ENCODE measurements at places on chromosomes 6 and 20.

GRCh38 chr6:84618046-84618752 lies 146.2 kb downstream of the TBX18 start:
- DNase-seq = no peak

GRCh38 chr20:62320581-62321354 lies 18.0 kb downstream of the ADRM1 start:
- DNase-seq = no peak

- DNase-seq = no peak
Observed at GRCh38 chr6:13846841-13847240, 32.5 kb upstream of the MCUR1 start.

DNA sequence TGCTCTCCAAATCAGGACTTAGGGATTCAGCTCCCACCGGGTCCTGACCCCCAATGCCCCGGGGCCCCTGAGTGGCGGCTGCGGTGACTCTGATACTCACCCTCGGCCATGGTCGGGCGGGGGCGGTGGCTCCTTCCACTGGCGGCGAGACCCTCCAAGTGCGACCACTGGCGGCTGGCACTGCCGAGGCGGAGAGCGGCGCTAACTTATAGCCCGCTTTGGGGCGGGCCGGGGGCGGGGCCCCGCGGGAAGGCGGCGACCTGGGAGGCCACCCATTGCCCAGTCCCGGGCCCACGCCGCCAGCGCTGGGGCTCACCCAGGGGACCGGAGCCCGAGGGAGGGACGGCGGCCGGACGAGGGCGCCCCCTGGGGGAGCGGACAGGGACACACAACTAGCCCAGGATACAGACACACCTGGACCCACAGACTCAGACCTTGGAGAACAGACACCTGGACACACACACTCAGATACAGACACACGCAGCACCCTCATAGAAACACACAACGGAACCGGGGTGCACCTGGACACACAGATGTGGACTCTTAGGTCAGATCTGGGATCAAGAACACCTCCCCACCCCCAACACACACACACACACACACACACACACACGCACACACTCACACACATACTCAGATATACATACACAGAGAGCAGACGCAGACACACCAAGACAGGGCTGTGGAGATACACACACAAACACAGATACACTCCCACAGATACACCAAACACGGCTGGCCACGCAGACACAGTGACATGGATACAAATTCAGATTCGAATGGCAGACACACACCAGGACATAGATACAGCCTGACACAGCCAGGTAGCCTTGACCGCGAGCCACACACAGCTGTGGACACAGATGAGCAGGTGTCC lies at the start of gene TGM2:
Gene TGM2 (minus strand): TSS at position 182 of the 877 bp plus-strand sequence. CDS start 72 bp downstream, at position 110.
- peak; percentile 27 for DNase-seq

GRCh38 chr6:168366473-168366872 lies 46.9 kb upstream of the DACT2 start:
- no peak for DNase-seq

GRCh38 chr6:156102129-156102528 lies 646.5 kb upstream of the NOX3 start:
- no peak for DNase-seq

DNA sequence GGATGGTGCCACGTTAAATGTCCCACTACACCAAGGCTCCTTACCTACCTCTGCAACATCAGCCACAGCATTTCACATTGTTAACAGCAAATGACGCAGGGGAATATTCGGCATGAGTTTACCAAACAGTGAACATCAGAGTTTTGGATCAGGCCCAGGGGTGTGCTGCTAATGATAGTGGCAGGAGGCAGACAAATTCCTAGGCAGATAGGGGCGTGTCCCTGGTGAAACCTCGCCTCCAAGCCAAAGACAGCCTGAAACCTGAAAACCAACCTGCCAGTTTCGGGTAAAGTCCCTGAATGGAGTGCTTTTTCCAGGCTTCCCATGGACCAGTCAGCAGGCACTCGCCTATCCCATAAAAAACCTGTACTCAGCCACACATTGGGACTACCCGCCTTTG lies 133.6 kb downstream of the SH3BGRL2 start:
- no peak for DNase-seq

GRCh38 chr20:44494266-44494665 lies 18.6 kb downstream of the TTPAL start:
- no peak for DNase-seq

- DNase-seq = no peak
Observed at GRCh38 chr6:112150363-112150762, 63.0 kb downstream of the FAM229B start.

GRCh38 chr6:29631860-29632731 lies 887 bp downstream of the GABBR1 start:
- DNase-seq = peak; percentile 50

- no peak for DNase-seq
Observed at GRCh38 chr20:58684291-58684690, 8.3 kb upstream of the NPEPL1 start.

DNA sequence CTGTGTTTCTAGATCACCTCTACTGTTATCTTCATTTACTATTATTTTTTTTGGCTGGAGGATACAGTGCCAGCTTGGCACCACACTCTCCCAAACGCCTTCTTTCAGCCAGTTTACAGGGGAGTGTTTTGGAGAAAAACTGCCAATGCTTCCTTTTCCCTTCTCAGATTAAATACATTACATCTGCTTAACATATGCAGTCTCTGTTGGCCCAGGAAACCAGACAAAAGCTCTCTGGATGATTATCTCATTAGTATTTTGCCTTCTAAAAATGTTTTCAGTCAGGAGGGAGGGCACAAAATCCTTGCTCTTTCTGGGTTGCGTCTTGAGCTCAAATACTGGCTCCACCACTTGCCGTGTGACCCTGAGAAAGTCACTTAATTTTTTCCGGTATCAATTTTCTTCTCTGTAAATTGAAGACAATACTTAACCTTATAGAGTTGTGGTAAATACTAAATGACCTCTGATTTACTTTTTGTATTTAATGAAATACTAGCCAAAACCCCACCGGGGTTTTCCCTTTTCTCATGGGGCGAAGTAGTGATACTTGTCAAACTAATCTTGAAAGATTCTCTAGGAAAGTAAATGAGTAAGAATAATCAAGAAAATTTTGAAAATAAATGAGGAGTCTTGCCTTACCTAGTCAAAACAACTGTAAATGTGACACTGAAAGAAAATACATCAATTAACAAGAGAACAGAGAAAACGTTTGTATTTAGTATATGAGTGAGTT lies 146.2 kb downstream of the MMS22L start:
- DNase-seq = no peak

DNA sequence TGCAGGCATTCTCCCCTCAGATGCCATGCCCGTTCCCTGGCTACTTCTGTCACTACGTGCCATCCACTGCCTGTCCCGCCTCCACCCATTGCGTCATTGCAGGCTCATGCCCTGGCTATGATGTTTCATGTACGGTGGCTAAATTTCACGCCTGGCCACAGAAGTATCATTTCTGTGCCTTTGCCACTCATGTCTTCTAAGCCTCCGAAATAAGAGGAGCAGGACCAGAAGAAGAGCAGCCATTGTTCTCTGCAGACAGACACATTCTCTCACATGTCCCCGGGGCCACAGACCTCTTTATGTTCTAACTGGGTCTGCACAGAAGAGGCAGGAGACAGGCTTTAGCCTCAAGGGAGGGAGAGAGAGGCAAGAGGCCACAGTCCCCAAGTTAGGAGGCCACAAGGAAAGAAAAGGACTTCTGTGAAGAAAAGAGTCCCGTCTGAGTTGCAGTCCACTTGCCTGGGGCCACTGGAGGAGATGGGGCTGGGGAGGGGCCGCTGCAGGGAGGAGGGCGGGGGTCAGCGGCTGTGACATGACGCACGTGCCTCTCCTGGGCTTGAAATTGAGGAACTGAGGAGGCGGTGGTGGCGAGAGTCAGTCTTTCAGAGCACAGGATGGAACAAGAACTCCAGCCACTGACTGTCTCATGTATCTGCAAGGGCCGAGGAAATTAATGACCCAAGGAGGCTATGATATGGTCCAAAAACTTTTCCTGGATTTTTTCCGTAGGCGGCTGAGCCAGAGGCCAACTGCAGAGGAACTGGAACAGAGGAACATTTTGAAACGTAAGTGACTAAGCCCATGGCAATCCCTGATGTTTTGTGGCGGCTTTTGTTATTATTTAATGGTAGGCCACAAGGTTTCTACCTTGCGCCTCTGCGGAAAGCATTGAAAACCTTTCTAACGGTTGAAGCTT lies 55.9 kb downstream of the TBC1D7 start:
- no peak for DNase-seq

DNA sequence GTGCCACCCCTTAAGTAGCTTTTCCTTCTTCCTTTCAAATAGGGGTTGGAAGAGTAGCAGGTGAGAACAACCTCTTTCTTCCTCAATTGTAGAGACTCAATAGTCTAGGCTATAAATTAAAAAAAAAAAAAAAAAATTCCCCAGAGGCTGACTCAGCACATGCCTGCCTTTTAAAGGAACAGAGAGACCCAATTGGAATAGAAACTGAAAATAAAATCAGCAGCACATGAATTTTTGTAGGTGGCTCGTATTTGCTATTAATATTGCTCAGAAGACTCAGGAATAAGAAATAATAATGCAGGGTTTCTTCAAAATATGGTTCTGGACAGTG lies 19.3 kb downstream of the TOP1 start:
- DNase-seq = no peak

GRCh38 chr6:131597446-131597845 lies 24.4 kb downstream of the ARG1 start:
- no peak for DNase-seq

DNA sequence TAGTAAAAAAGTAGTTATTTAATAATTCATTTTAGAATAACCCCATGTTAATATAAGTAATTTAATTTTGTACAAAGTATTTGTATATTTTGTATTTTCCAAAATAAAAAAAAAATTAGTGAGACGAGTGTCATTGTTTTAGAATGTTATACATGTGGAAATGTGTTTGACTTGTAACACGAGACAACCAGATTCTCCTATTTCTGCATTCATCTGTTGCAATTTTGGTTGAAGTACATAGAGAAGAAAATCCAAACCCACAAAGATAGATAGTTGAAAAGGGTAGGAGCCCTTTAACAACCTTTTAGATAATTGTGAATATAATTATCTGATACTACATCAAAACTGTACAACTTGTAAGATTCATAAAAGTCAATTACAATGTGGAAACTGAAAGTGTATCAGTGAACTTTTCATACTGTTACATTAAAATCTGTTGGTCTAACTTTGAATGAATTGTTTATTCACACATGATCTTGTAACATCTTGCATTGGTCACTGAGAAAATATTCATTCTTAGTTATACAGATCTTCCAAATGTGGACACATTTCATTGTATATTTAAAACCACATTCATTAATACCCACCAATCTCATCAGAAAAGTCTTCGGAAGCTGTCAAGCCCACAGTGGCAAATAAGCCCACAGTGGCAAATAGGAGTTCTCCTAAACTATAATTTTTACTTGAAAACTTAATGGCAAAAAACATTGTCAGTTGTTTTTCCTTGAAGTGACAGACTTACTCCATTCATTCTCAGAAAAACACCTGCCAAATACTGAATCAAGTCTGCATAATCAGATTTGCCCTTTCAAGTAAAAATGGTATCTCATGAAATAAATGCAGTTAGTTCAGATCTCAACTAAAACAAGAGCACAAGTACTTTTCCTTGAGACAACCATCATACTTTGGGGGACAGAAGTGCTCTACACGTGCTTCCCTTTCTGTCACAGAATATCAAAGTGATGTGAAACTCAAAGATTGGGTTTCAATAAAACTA lies 52.8 kb downstream of the FKBP5 start:
- no peak for DNase-seq

- DNase-seq = no peak
Observed at GRCh38 chr6:3900744-3901336, 51.7 kb downstream of the FAM50B start.

GRCh38 chr6:55584654-55585354 lies 5.8 kb upstream of the HMGCLL1 start:
- no peak for DNase-seq

DNA sequence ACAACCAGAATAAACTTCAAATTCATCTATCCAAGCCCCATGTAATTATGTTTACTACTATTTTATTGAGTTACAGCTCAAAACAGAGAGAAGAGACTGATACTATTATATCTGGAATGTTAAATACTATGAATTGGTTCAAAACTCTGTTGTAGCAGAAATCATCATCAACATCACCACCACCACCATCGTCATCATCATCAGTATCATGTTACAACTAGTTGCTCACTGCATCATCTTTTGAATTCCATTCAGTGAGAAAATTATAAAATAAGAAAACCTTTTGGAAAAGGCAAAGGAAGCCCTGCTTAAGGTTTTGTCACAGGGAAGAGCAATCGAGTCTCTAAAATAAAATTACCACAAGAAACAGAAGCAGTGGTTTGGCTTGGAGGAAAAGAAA lies 36.2 kb upstream of the THEMIS start:
- DNase-seq = no peak

DNA sequence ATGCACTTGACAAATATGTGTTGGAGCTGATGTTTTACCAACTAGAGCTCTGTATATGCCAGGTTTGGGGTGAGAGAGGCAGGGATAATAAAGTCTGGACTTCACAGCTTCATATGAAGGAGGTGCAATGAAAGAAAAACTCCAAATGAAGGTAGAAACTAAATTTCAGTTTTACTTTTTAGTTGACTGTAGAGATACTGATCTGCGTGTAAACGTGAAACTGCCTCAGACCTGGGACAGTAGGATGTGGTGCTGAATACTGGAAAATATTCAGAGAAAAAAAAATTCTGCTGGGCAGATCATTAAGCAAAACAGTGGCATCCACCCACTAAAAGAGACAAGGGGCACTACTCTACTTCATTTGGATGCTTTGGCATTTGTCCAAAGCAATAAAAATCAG lies 94.5 kb downstream of the BACH2 start:
- DNase-seq = no peak

DNA sequence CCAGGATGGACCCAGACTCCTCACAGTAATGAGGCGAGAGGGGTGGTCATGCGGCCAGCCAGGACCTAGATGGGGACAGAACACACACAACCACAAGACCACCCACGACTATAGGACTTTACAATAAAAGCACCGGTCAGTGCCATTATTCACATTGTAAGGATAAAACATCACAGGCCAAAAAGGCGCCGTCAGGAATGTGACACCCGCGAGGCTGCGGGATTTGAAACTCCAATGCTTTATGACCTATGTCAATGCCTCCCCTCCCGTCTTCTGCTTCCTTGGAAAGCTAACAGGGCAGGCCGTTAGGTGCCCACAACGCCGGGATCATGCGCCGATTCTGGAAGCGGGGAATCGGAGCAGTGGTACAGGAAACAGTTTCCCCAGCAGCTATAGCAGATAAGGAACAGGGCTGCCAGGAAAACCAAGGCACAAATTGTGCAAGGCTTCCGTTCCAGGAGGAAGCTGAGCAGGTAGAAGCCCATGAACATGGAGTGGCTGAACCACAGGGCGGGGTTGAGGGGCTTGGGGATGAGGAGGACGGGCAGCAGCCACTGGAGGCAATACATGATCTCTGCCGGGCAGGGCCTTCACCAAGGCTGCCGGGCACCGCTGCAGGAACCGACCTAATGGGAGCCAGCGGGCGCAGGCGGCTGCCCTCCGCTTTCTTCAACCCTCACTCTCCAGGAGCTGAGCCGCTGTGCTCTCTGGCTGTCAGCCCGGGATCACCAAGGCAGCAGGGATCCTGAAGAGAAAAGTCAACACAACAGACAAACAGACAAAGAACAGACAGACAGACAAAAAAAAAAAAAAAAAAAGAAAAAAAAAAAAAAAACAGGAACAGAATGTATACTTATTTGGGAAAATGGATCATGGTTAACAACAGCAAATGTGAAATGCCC lies 2.2 kb upstream of the NNAT start:
- no peak for DNase-seq

GRCh38 chr6:1577896-1578745 lies 31.6 kb upstream of the FOXC1 start:
- DNase-seq = no peak

Measured in NCI-H748 treated with DMSO at 0.1 percent for 48 hours (cell line).